Natural killer cell (primary cell): ENCODE measurements at places on chromosomes 2 and 18. TPM values are rescaled to one million over a fixed set of nuclear protein-coding genes. Genes with fewer than 3 reads are reported as not detected.

- H3K4me3 ChIP-seq = no peak overlapping the region
- no peak for DNase-seq
- H3K27ac ChIP-seq = no peak overlapping the region
- no peaks in the 10 kb centered on the region for H3K4me1 ChIP-seq
- no peaks in the 10 kb centered on the region for H3K27me3 ChIP-seq
- H3K36me3 ChIP-seq = no peaks in the 10 kb centered on the region
These were observed 345.3 kb downstream of the TSN start for GRCh38 chr2:122100756-122101155.

GRCh38 chr2:133167223-133167622, 401.0 kb downstream of the NCKAP5 start:
- no peak for DNase-seq
- H3K36me3 ChIP-seq = no peaks in the 10 kb centered on the region
- H3K27ac ChIP-seq = no peak overlapping the region
- H3K27me3 ChIP-seq = no peaks in the 10 kb centered on the region

DNA sequence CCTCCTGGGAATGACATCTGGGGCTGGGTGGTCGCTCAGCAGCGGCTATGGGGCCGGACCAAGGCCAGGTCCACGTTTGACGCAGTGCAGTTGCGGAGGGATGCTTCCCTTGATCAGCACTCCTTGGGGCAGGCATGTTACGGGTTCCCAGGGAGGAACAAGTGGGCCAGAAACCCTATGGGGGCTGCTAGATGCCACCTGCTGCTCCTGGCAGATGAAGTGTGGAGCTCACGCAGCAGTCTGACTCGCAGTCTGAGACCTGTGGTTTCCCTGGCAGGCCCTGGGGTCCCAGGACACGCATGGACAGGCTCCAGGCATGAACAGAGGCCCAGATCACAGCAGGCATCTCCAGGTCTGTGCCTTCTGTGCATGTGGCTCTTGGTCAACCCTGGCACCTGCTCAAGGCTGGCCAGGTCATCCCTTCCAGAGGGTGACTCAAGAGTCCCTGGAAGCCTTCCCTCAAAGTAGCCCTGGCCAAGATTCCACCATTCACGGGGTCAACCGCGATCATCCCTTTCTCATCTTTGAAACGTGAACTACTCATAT, 20.0 kb downstream of the KCNF1 start:
- H3K4me1 ChIP-seq = no peaks in the 10 kb centered on the region
- no peaks in the 10 kb centered on the region for H3K36me3 ChIP-seq
- no peak for DNase-seq
- H3K4me3 ChIP-seq = no peak overlapping the region

The DDX18 gene
- total RNA-seq = 67.8 TPM

- H3K4me3 ChIP-seq = no peak overlapping the region
- no peaks in the 10 kb centered on the region for H3K36me3 ChIP-seq
- no peaks in the 10 kb centered on the region for H3K27me3 ChIP-seq
- no peak overlapping the region for H3K27ac ChIP-seq
These were observed 210.9 kb upstream of the OSR1 start for GRCh38 chr2:19569300-19569791.

GRCh38 chr2:112216167-112216566, 38.7 kb downstream of the ZC3H8 start:
- DNase-seq = no peak
- H3K4me3 ChIP-seq = no peak overlapping the region
- no peaks in the 10 kb centered on the region for H3K27me3 ChIP-seq
- H3K36me3 ChIP-seq = peaks cover 23% of the 10 kb centered on the region

- DNase-seq = no peak
- no peaks in the 10 kb centered on the region for H3K27me3 ChIP-seq
- no peak overlapping the region for H3K4me3 ChIP-seq
- H3K36me3 ChIP-seq = no peaks in the 10 kb centered on the region
- H3K4me1 ChIP-seq = no peaks in the 10 kb centered on the region
These were observed 1009.2 kb upstream of the FANCL start for GRCh38 chr2:59250307-59250677.

The NCL gene
- 485 TPM for total RNA-seq

- no peaks in the 10 kb centered on the region for H3K27me3 ChIP-seq
- DNase-seq = no peak
- H3K36me3 ChIP-seq = no peaks in the 10 kb centered on the region
- no peak overlapping the region for H3K27ac ChIP-seq
- H3K4me3 ChIP-seq = no peak overlapping the region
- no peaks in the 10 kb centered on the region for H3K4me1 ChIP-seq
These were observed 739.4 kb upstream of the CHAC2 start for GRCh38 chr2:53028225-53028624.

DNA sequence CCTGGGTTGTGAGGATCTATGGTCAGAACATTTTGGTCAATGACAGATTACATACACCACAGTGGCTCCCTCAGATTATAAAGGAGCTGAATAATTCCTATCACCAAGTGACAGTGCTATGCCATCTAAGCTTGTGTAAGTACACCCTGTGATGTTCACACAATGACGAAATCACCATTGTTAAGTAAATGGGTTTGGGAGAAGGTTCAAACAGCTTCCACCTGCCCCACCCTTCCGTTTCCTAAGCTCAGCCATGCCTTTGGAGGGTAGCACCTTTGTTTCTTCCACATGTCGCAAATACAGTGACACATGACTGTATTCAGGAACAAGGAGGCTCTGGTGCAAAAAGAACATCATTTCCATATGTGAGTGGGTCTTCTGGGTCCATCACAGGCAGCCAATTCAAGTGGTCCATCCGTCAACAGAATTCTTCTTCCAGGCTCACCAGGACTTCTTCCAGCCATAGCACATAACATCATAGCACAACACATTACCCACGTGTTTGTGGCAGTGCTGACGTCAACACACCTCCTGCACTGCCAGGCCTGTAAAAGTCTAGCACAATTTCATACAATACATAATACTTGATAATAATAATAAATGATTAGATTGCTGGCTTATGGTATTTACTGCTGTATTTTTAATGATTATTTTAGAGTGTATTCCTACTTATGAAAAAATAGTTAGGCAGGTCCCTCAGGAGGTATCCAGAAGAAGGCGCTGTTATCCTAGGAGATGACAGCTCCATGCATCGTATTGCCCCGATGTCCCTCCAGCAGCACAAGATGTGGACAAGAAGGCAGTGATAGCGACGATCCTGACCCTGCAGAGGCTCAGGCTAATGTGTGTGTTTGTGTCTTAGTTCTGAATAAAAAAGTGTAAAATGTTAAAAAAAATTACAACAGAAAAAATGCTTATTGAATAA, 264.8 kb downstream of the ANAPC1 start:
- DNase-seq = peak; percentile 35
- no peaks in the 10 kb centered on the region for H3K27me3 ChIP-seq
- no peaks in the 10 kb centered on the region for H3K36me3 ChIP-seq
- peaks cover 13% of the 10 kb centered on the region for H3K4me1 ChIP-seq
- H3K27ac ChIP-seq = no peak overlapping the region

The MC4R gene
- total RNA-seq = not detected

GRCh38 chr2:238263204-238264071, 23.6 kb upstream of the HES6 start:
- peaks cover 19% of the 10 kb centered on the region for H3K36me3 ChIP-seq
- no peak overlapping the region for H3K27ac ChIP-seq
- no peak overlapping the region for H3K4me3 ChIP-seq
- DNase-seq = peak; percentile 73

GRCh38 chr18:28189400-28190239, 12.7 kb upstream of the CDH2 start:
- H3K4me1 ChIP-seq = no peaks in the 10 kb centered on the region
- no peak overlapping the region for H3K4me3 ChIP-seq
- H3K27me3 ChIP-seq = no peaks in the 10 kb centered on the region
- H3K36me3 ChIP-seq = no peaks in the 10 kb centered on the region

DNA sequence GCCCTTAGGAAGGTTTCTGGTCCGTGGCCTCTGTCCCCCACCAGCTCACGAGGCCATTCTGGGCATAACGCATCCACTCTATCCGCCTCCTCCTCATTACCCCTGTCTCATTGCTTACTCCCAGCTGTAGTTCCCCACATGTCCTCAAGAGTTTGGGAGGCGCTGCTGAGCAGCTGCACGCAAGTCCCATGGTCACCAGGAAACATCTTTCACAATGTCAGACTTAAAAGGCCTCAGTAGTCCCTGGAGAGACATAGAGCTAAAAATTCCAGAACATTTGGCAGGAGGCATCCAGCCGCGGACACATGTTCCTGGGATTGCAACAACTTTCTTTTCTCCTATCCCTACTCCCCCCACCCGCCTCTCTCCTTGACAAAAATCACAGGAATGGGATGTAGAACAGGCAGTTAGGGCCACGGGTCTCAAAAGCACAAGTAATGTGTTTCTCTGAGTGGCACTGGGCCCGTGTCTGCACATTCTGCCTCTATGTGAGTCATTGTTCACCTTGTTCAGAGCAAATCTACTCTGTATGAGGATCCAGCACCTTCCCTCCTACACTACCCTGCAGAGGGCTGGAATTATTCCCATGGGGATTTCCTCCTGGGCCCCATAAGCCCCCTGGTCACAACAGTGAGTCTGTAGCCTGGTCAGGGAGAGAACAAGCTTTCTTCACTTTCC, 8.1 kb downstream of the LBH start:
- no peak overlapping the region for H3K27ac ChIP-seq
- peaks cover 70% of the 10 kb centered on the region for H3K36me3 ChIP-seq
- H3K4me3 ChIP-seq = no peak overlapping the region
- no peaks in the 10 kb centered on the region for H3K27me3 ChIP-seq
- peak; percentile 64 for DNase-seq

DNA sequence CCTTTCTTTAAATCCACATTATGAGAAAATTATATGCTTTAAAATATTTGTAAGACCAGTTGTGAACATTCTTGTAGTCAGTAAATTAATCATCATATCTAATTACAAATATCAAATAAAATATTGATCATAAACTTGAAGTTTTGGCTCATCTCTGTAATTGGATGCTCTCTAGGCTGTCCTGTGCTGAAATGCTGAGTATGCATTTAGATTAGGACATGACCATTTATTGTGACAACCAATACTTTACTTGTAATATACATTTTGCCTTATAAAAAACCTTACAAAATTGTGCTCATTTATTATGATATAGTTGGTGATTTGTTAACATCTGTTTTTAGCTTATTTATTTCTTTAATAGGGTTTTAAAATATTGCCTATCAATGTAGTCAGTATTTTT, 116.1 kb upstream of the DOCK10 start:
- no peaks in the 10 kb centered on the region for H3K36me3 ChIP-seq
- no peak overlapping the region for H3K4me3 ChIP-seq
- no peak overlapping the region for H3K27ac ChIP-seq
- no peaks in the 10 kb centered on the region for H3K4me1 ChIP-seq
- no peaks in the 10 kb centered on the region for H3K27me3 ChIP-seq
- DNase-seq = no peak

The KLHL41 gene
- total RNA-seq = not detected

GRCh38 chr2:235669983-235670962, 176.4 kb downstream of the AGAP1 start:
- DNase-seq = no peak
- no peak overlapping the region for H3K27ac ChIP-seq
- peak overlapping the region; percentile 12 for H3K4me3 ChIP-seq

GRCh38 chr18:3180325-3180724, 39.4 kb downstream of the MYOM1 start:
- H3K4me3 ChIP-seq = no peak overlapping the region
- DNase-seq = no peak
- H3K36me3 ChIP-seq = no peaks in the 10 kb centered on the region

GRCh38 chr2:213149294-213149875, 2.0 kb downstream of the IKZF2 start:
- H3K4me1 ChIP-seq = no peaks in the 10 kb centered on the region
- H3K36me3 ChIP-seq = no peaks in the 10 kb centered on the region
- DNase-seq = no peak
- peak overlapping the region; percentile 79 for H3K27ac ChIP-seq

DNA sequence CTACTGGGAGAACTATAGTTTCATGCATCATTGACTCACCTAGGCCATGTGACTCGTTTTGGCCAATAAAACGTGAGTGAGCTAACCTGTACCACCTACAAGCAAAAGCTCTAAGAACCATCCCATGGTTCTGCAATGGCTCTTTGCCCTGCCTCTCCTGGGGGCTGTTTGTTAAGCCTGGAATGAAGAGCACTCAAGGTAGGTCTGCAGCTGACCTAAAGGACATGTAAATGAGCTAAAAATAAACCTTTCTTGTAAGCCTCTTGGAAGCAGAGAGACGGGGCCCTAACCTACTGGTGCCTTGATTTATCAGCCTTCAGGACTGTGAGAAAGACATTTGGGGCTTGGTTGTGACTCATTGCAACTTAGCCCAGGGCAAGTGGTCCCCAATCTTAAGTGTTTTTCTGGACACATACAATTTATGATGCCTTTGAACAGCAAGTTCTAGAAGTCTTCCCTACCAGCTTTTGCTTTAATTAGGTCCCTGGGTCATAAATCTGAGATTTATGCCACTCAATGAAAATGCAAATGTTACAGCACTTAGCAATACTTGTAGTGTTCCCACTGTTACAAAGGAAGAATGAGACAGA, 107.4 kb downstream of the OSBPL6 start:
- no peak overlapping the region for H3K27ac ChIP-seq
- no peaks in the 10 kb centered on the region for H3K36me3 ChIP-seq
- no peak for DNase-seq
- no peaks in the 10 kb centered on the region for H3K4me1 ChIP-seq
- no peak overlapping the region for H3K4me3 ChIP-seq
- H3K27me3 ChIP-seq = no peaks in the 10 kb centered on the region

The CHST10 gene
- total RNA-seq = 15.3 TPM

- no peaks in the 10 kb centered on the region for H3K4me1 ChIP-seq
- DNase-seq = no peak
- H3K27ac ChIP-seq = no peak overlapping the region
- H3K27me3 ChIP-seq = no peaks in the 10 kb centered on the region
- H3K36me3 ChIP-seq = no peaks in the 10 kb centered on the region
- no peak overlapping the region for H3K4me3 ChIP-seq
These were observed 126.7 kb upstream of the MYCN start for GRCh38 chr2:15813481-15814266.

DNA sequence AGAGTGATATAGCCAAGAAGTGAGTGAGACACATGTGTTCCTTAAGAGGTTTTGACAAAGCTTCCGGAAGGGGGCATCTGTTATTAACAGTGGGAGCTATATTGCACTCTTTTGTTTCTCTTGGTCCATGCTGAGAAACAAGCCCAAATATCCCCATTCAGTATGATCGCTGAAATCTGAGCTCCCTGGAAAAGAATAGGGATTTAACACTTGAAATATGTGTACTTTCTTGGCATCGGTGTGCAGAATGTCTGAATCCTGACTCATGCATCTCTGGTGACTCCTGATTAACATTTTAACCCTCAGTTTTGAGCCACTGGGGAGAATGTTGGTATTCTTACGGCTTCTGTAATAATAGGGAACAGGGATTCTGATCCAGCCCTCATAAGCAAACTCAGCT, 448.1 kb downstream of the TSN start:
- no peaks in the 10 kb centered on the region for H3K36me3 ChIP-seq
- H3K4me1 ChIP-seq = no peaks in the 10 kb centered on the region
- H3K4me3 ChIP-seq = no peak overlapping the region

GRCh38 chr2:95079199-95079683, 42.4 kb downstream of the MRPS5 start:
- peaks cover 31% of the 10 kb centered on the region for H3K4me1 ChIP-seq
- no peak overlapping the region for H3K4me3 ChIP-seq
- no peak for DNase-seq
- no peaks in the 10 kb centered on the region for H3K27me3 ChIP-seq
- H3K36me3 ChIP-seq = no peaks in the 10 kb centered on the region

The KIF5C gene
- 2.7 TPM for total RNA-seq
